ENCODE measurements at places on chromosomes 16 and 17.

- no peak for DNase-seq
These were observed 6.5 kb downstream of the CEP20 start for GRCh38 chr16:15881794-15882379.

- no peak for DNase-seq
These were observed 130.3 kb downstream of the RAB11FIP4 start for GRCh38 chr17:31521632-31522283.

DNA sequence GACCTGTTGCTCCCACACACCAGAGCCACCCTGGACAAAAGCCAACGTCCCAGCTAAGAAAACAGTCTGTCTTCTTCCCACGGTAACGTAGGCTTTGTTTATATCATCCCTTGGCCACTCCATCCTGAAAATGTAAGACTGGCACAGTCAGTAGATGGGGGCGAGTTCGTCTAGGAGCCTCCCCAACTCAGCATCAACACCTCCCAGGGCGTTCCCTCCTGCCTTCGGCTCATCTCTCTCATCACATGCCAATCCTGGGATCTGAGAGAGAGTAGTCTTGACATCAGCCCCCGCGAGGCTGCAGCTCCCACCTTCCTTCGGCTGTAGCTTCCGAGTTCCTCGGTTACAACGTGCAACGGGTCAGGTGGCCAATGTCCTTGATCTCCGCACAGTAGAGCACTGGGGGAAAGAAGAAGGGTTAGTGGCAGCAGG, 894 bp downstream of the RNF227 start:
- DNase-seq: no peak

DNA sequence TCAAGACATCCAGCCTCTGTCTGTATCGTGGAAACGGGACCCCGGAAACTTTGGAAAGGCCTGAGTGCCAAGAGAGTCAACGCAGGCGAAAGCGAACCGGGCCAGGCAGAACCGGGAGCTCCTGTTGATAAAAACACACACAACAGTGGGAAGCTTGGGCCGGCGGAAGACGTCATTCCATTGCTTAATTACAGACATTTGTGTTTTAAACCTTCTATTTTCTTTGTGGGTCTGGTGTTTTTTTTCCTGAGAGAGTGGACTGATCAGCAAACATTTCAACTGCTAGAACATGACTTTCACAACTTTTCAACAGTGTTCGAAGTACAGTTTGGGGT, 878 bp upstream of the RNF157 start:
- no peak for DNase-seq

- no peak for DNase-seq
These were observed 12.8 kb downstream of the AXIN1 start for GRCh38 chr16:339680-340079.

DNA sequence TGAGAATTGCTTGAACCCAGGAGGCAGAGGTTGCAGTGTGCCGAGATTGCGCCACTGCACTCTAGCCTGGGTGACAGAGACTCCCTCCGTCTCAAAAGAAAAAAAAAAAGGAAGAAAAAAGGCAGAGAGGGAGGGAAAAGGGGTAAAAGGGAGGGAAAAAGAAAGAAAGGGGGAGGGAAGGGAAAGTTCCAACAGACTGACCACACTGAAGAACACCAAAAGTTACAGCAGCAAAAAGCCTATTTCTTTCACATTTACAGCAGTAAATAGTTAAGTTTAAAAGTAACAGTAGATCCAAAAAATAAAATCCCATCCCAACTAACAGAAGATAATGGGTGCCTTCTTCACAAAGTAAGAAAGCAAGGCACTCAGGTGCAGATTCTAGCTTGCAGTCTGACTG, 36.9 kb upstream of the C17orf78 start:
- no peak for DNase-seq

GRCh38 chr17:17723354-17724261, 42.4 kb downstream of the RAI1 start:
- DNase-seq: no peak

GRCh38 chr16:72094266-72094610, 591 bp downstream of the DHX38 start:
- no peak for DNase-seq

- DNase-seq: no peak
These were observed 4.8 kb downstream of the CPPED1 start for GRCh38 chr16:12798846-12799245.

DNA sequence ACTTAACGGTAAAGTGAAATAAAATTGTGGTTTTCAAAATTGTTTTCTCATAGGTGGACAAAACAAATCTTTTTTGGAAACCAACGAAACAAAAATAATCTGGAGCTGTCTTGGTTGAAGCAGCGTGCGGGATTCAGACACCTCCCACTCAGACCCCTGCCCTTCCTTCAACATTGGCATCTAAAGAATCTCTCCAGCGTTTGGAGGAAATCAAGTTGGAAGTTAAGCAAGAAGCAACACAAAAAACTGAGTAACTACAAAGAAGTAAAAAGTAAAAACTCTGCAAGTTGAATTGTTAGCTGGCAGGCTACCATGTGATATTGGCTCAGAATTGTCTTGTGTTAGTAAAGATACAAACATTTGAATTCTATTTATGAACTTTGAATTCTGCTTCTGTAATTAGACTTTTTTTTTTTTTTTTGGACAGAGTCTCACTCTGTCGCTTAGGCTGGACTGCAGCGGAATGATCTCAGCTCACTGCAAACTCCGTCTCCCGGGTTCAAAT, 361.0 kb upstream of the PMFBP1 start:
- DNase-seq: no peak

- DNase-seq: peak; percentile 45
These were observed 23.8 kb downstream of the SNX11 start for GRCh38 chr17:48131216-48131824.

GRCh38 chr17:13378361-13378760, 223.4 kb downstream of the HS3ST3A1 start:
- no peak for DNase-seq

GRCh38 chr16:24850289-24850938, 4.7 kb downstream of the SLC5A11 start:
- no peak for DNase-seq

Data from CD4-positive, alpha-beta T cell (primary cell).